ENCODE measurements at places on chromosomes 11 and 22. TPM values are rescaled to one million over a fixed set of nuclear protein-coding genes. Genes with fewer than 3 reads are reported as not detected.

The CPT1B gene
- total RNA-seq: 43.9 TPM

The BEST1 gene
- total RNA-seq: not detected

The GLYATL1 gene
- not detected for total RNA-seq

The SYTL2 gene
- 27.5 TPM for total RNA-seq

The GLB1L2 gene
- 1.9 TPM for total RNA-seq

The TPBGL gene
- total RNA-seq: 0.22 TPM

The SCGB1D2 gene
- not detected for total RNA-seq

DNA sequence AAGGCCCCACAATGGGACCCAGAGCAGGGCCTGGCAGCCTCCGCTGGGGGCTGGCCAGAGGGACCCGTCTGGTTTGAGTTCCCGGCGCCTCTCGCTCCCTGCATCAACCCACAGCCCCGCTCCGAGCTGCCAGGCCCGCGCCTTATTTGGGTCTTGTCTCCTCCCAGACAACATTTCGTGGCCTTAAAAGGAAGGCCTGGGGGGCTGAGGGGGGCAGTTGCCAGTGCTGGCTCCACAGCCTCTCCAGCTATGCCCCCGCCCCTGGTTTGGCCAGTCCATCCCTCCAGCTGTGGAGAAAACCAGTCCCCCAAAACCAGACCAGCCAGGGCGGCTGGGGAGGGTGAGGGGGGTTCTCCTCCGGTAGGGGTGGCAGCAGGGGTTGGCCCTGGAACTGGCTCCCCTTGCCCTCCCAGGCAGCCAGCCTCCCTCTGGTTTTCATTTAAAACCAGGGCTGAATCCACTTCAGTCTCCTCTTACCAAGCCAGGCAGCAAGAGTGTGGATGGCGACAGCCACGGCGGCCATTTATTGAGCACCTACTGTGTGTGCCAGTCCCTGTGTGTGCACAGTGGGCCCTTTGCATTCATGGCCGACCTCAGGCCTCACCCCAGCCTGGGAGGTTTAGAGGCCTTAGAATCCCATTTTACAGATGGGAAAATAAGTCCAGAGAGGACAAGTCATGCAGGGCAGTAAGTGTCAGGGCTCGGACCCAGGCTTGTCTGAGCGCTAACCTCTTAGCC, 18.6 kb downstream of the EMID1 start:
- DNase-seq: no peak

- DNase-seq: no peak
These were observed 9.1 kb downstream of the TPBGL start for GRCh38 chr11:75249704-75250103.

DNA sequence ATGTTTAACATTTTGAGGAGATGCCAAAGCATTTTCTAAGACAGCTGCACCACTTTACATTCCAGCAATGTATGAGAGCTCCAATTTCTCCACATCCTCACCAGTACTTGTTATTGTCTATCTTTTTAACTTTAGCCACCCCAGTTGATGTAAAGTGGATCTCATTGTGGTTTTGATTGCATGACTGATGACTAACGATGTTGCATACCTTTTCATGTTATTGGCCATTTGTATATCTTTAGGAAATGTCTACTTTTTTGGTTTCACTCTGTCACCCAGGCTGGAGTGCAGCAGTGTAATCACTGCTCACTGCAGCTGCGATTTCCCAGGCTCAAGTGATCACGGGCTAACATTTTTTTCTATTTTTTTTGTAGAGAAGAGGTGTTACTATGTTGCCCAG, 8.9 kb downstream of the TTC28 start:
- no peak for DNase-seq

DNA sequence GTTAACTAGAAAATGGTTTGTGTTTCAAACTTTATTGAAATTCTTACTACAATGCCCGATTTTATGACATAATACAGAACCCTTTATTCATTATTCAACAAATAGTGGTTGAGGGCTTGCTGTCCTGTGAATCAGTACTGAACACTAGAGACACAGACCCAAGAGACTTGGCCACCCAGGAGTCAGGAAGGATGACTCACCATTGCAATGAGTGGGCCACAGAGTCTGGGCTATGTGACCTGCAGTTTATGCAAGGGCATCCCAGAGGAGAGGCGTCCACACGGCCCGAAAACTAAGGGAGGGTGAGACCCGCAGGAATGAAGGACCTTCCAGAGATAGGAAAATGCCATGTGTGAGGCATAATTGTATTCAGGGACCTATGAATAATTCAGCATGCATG, 143.8 kb upstream of the DDI1 start:
- DNase-seq: no peak

DNA sequence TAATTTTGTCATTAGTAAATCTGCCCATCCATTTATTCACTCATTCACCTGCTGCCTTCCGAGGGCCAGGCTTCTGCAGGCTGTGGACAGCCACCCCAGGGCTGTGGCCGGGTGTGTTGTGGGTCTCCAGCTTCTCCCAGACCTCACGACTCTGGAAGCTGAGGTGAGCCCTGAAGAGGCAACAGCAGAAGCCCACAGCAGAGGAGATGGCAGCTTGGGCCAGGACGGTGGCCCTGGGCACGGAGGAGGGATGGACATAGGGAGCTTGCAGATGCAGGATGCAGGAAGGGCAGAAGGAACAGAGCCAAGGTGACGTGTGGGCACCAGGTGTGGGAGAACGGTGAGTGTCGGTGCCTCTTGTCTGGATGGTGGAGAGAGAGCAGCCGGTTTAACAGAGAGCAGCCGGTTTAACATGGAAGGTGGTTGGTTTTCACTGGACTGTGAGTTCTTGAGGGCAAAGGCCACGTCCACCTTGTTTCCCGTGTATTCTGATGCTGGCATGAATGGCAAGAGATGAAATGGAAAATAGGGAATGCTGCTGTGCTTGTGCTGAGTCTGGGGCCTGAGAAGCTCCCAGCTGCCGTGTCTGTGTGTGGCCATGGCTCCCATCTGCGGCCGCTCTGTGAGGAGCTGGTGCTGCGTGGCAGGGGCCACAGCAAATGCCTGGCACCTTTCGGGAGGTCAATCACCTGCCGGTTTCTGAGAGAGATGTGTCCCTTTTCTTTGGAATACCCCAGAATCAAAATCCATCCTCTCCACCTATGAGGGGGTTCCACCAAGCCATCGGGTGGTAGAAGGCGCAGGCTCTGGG, 669.9 kb downstream of the BRD1 start:
- DNase-seq: no peak

GRCh38 chr22:19765477-19766239, 5.1 kb downstream of the TBX1 start:
- no peak for DNase-seq

- no peak for DNase-seq
These were observed 16.1 kb downstream of the TMPRSS5 start for GRCh38 chr11:113689768-113690618.

- no peak for DNase-seq
These were observed 4.3 kb downstream of the ZC3H7B start for GRCh38 chr22:41305646-41306045.

DNA sequence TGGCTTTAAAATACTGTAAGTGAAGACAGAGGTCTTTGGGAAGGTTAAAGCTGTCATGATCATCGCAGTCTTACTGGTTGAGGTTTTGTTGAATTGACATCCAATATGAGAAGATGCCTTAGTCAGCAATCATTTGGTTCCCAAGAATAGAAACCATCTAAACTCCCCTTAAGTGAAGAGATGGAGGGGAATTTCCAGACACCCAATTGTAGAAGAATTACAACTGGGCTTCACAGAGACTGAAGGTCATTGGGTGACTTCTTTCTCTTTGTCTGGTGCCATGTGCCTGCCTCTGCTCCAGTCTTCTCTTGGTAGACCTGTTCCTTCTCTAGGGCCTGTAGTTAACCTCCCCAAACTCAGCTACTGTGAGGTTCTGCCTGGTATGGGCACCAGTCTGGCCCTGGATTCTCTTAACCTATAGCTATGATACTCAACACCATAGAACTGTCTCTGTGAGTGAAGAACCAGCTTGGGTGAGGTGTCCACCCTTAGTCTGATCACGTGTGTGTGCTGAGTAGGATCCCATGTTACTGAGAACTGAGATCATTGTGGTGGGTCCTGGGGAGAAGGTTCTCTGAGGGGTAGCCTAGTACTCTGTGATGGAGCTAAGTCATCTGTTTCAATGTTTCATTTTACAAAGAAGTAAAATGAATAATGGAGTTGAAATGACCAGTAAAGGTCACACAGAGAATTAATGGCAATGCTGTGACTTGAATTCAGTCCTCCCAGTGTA, 182.5 kb downstream of the CSNK2A3 start:
- no peak for DNase-seq

GRCh38 chr11:58784995-58785394, 53.3 kb upstream of the GLYAT start:
- no peak for DNase-seq

GRCh38 chr22:46263216-46263590, at the start of gene PKDREJ:
TSS of gene PKDREJ (minus strand) at chr22:46263343. CDS start at chr22:46263322, 21 bp downstream.
- no peak for DNase-seq

GRCh38 chr11:44046182-44046581, 1.6 kb upstream of the ACCSL start:
- DNase-seq: no peak

- DNase-seq: no peak
These were observed 1150.6 kb downstream of the DLG2 start for GRCh38 chr11:84476581-84476980.

- no peak for DNase-seq
These were observed 12.4 kb upstream of the MPPED1 start for GRCh38 chr22:43399338-43399979.

Data from naive thymus-derived CD4-positive, alpha-beta T cell (primary cell).